Hair follicle dermal papilla cell (primary cell): ENCODE measurements at places on chromosomes 13 and 19. TPM values are rescaled to one million over a fixed set of nuclear protein-coding genes. Genes with fewer than 3 reads are reported as not detected.

The PRTN3 gene
- total RNA-seq: not detected in 2 replicates

The LSR gene
- total RNA-seq: 0.36 and 0.49 TPM in 2 replicates

The OR10H2 gene
- total RNA-seq: not detected in 2 replicates

The WASF3 gene
- total RNA-seq: 14.7 and 15.9 TPM in 2 replicates

The PCSK4 gene
- total RNA-seq: 2.3 and 2.8 TPM in 2 replicates

The ZNF845 gene
- 8.7 and 10.2 TPM in 2 replicates for total RNA-seq

The SMAD9 gene
- total RNA-seq: 2.8 and 3.1 TPM in 2 replicates

The TMEM91 gene
- total RNA-seq: 3.7 and 5.1 TPM in 2 replicates
